ENCODE measurements at places on chromosomes 11 and 22.

DNA sequence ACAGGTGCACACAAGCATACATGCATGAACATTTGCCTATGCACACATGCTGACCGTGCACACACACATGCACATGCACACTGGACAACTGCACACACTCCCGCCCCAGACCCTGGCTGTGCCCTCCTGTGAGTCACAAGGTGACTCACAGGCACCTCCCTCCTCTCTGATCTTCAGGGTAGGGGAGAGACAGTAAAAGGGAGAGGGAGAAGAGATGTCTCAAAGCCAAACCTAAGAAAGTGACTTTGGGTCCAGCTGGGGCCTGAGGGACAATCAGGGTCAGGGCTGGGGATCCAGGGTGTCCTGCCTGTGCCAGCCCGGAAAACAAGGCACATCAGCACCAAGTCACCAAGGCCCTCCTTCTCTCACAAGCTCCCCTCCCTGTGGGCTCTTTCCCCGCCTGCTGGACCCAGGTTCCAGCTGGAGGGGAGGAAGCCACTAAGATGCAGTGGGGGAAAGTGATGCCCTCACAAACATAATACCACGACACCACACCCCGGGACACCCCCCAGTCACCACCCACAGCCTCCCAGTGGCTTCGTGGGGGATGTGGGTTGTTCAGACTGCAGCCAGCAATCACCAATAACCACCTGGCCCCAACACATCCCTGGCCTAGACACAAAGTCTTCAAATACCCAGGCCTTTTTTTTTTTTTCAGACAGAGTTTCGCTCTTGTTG is 39.3 kb downstream of the PDGFB start:
- DNase-seq, result no peak

DNA sequence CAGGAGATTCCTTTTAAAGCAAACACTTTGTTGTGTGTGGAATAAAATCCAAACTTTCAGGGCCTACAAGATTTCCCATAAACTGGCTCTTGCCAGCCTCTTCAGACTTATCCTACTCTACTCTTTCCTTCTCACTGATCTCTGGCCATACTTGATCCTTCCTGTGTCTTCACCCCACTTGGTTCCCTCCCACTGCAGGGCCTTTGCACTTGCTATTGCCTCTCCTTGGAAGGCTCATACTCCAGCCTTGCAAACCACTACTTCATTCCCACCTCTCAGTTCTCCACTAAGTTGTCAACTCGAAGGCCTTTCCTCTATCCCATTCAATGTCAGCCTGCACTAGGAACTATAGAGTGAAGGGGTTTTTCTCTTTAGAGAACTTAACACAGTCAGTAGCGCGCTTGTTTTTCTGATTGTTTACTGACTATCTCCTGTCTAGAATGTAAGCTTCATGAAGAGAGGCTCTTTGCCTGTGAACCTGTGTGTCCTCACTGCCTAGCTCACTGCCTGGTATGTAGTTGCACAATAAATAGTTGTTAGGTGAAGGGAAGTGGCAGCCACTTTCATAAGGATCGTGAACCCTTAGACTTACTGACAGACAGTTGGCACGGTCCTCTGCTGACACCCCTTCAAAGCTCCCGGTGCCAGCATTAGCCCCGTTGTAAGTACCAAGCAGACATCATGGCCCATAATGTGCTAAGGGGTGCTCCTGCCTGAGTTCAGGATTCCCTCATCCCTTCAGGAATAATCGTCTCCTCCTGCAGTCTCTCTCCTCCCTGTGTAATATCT is 833 bp upstream of the ME3 start:
- DNase-seq, result no peak

DNA sequence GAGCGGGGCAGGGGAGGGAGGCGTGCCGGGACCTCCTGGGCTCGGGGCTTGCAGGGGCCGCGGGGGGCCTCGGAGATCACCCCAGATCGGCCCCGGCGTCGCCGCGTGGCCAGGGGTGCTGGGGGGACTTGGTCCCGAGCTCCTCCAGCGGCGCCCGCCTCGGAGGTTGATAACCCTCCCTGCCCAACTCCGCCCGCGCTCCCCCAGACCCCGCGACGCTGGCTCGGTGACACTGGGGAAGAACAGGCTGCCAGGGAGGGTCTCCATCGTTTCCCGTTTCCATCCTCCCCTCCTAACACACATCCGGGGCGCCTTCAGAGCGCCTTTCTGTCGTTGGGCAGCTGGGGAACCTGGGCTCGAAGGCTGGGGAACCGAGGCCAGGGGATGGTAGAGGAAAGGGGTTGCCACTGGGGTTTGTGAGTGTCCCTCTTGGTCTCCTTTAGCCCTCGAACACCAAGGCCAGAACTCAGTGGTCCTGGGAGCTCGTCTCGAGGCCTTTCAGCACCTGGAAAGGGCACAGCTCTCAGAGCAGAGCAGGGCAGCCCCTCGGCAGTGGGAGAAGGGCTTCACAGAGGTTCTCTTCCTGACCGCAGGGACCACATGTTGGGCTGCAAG is 431 bp downstream of the SLC37A2 start:
- DNase-seq, result no peak

DNA sequence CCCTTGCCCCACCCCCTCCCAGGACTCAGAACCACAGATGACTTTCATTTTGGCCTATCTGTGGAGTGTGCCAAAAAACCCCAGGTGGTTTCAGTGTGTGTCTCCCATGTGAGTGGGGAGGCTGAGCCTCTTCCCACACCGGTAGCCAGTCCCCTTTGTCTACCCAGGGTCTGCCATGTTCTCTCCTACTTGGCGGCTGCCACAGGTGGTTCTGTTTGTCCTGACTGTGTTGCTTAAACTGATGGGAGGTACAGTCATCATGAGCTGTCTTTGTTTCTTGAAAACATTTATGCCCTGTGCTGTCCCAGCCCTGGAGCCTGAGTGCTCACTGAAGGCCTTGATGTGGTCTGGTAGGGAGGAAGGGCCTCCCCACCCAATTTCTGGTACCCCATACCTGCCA is 39.7 kb upstream of the SUSD2 start:
- no peak for DNase-seq

DNA sequence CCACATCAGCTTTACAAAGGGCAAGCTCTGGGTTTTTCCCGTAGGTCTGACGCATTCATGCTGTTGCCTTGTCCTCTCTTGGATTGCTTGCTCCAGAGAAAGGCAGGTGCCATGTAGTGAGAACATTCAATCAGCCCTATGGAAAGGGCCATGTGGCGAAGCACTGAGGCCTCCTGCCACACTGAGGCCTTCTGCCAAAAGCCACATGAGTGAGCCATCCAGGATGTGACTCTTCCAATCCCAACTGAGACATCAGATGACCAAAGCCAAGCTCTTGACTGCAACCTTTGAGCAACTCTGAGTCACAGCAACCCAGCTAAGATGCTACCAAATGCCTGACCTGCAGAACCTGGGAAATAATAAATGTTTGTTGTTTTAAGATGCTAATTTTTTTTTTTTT is 9.0 kb upstream of the PANX3 start:
- DNase-seq, result no peak

DNA sequence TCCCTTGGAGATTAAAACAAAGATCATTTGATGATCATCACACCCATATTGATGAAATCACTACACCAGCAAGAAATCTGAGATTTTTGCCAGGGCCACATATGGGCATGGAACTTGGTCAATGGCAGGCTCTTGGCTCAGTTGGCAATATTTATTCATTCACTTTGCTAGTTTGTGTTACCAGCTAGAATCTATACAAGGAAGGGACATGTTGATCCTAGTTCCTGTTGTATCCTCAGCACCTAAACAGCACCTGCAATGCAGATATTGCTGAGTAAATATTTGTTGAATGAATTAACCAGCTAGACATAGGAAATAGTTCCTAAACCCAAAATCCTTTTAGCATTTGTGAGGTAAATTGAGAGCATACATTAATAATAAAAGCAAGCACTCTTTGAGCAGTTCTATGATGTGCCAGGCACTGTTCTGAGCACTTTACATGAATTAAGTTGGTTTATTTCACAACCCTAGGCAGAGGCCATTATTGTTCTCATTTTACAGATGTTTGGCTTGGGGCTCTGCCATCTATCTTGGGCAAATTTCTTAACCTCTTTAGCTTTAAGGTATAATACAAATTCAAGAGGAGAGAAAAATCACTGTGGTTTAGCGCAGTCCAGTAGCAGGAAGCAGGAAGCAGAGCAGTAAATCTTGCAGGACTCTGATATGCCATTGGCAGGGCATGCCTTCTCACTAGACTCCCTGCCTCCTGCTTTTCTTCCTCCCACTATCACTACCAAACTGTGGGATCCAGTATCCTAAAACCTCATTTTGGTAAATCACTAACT is 1.6 kb downstream of the TRIM68 start:
- DNase-seq, result no peak

DNA sequence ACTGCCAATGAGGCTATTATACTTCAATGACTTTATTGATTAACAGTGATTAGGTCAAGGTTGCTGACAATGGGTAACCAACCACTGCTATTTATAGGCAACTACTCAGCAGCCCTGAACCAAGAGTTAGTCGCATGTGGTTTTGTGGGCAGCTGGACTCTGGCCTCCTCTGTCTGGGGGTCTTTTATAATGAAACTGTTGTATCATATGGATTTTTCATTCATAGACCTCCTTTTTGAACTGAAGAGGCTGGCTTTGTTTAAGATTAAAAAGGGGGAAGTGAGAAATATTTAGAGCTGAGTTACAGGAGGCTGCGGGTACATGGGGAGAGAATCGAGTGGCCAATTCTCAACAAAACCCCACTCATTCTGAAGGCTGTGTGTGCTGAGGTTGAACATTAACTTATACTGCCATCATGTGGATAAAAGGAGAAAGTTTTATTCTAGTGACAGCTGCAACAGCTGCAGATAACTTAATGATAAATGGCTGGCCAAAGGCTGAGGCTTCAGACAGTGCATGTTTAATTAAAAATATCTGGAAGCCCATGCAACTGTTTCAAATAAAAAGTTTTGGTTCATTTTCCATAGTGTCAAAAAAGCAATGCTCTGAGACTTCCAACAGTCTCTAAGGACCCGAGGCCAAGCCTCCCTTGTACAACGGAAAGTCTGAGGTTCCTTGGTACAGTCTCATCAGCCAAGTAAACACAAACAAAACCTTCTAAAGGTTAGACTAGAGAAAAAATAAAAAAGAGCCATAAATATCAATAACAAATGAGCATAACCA is 682.6 kb downstream of the KCNA4 start:
- no peak for DNase-seq

GRCh38 chr22:22945195-22945594 is 57.6 kb downstream of the IGLL5 start:
- DNase-seq, result no peak

GRCh38 chr11:102436976-102437375 is 15.6 kb downstream of the TMEM123 start:
- no peak for DNase-seq

GRCh38 chr22:43343262-43343669 is at the start of gene SCUBE1:
Gene SCUBE1, minus strand, starts transcription at chr22:43343372. Its CDS starts 111 bp downstream, at chr22:43343261.
- DNase-seq, result no peak

DNA sequence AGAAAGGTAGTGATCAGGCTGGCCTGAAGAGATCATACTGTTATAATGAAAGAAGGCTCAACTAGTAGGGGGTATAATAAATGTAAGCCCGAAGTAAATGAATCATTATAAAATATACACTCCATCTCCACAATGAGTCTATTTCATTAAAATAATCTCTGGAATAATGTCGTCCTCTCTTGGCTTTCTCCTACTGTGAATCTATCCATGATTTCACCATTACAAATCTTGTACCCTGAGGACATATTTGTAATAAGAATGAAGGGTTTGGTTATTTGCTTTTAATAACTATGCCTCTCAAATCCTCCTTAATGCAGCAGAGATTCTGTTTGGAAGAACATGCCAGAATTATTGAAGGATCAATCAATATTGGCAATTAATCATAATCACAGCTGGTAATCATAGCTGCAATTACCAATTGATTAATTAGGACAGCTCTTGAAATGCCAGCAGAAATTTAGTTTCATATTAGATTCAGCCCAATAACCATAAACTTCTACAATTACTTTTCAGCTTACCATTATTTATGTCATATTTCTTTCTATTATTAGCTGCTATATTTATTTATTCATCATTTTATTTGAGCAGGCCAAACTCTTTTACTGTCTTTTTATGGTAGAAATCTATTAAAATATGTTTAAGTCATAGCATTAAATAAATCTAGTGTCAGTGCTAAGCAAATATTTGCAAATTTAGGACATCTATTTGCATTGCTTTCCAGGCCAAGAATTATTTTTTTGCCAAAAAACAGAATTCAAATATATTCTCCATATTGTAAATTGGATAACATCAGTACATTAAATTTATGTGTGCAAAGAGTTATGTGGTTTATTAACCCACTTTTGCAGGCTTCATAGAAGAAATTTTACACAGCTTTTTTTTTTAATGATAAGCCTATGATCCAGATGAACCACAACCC is 588.4 kb upstream of the LRRC4C start:
- no peak for DNase-seq

DNA sequence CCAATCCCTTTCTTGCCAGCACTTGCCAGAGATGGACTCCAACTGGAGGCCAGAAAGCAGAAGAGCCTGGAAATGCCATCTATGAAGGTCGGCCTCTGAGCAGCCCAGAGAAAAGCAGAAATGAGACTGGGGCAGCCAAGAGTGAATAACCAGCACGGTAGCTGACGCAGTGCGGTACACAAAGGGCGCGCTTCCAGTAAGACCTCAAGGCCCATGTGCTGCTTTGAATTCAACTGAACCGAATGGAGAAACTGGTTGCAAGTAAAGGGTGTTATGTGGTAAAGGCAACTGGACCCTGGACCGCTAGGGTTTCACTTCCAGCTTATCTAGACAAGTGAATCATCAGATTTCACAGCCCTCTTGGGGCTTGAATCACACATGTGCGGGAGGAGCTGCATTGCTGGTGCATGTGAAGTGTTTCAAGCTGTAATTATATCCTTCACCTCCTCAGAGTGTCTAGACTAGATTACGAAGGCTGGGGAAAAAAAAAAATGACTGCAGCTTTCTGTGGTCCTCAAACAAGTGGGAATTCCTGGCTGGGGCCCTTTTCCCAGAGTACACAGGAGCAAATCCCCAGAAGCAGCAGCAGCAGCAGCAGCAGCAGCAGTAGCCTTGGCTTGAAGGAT is 128.9 kb downstream of the CCDC34 start:
- no peak for DNase-seq

DNA sequence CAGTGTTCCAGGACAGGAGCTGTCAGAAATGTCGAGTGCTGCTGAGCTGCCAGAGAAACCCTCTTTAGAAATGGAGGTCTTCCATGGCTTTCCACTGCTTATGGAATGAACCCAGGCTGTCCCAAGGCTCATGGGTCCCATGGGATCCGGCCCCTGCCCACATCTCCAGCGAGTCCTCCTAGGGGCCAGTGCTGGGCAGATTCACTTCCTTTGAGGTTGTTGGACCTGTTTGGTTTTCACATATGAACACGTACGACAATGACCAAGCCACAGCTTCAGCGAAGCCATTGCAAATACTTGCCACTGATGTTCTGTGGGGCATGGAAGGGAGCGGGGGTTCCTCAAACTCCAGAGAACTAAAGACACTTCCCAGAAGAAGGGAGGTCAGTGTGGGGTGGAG is 483.3 kb downstream of the TBC1D22A start:
- no peak for DNase-seq

- no peak for DNase-seq
Observed at GRCh38 chr11:92295175-92296137, 70.8 kb downstream of the FAT3 start.

DNA sequence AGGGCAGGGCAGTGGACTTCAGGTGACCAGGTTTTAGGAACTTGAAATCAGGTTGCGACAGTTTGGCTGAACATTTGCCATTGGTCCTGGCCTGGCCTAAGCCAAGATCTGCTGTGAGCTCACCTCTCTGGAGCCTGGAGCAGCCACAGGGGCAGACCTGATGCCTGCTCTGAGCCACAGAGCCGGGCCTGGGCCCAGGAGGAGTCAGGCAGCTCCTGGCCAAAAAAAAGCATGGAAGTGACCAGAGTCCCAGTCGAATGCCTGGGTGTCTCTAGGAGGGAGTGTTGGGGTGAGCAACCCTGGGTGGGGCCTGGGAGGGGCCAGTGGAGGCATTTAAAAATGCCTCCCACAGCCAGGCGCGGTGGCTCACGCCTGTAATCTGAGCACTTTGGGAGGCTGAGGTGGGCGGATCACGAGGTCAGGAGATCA is 6.0 kb upstream of the OMP start:
- no peak for DNase-seq
